ENCODE measurements at places on chromosomes 3 and 15.
A peak's percentile ranks its signal among the peaks of the same experiment; 100 is the strongest.

- DNase-seq = no peak
Observed at GRCh38 chr15:20356911-20357480, 184.6 kb downstream of the GOLGA6L6 start.

DNA sequence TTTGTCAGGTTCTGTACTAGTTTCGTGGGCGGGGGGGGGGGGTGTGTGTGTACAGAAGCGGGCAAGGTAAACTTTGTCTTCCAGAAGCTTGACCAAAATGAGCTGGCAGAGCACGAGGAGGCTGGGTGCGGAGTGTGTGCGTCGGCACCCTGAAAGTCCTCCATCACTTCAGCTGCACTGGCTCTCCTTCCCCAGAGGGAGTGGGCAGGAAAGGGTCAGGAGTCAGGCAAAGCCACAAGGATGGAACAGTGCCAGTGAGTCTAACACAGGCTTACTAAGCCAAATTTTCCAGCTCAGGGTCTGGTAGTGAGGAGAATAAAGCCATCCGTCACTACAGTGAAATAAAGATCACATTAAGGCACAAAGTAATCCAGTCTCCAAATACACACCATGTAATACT is 11.9 kb upstream of the SH3GL3 start:
- peak; percentile 30 for DNase-seq

DNA sequence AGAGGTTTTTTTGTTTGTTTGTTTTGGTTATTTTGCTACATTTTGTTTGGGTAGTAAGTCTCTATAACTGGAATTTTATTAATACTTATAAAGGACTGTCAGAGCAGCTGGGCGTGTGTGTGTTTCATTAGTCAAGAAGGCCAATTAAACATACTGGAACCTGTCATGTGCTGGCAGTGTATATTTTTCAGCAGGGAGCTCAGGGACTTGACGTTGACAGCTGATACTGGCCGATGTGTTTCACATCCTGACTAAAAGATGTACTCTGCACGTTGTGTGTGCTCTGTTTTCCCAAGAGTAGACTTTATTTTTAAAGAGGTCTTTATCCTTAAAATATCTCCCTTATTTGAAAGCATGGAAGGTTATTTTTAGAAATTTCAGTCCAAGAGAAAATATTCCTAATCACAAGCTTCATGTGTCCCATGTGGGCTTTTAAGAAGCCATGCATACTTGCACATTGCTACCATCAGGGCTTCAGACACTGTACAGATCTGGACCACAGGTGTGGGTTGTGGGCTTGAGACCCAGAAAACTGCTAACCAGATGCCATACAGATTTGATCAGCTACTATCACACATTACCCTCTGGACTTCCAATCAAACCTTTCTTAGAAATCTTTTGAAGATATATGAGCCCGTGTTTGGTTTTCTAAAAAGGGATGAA is 135.9 kb downstream of the FEZF2 start:
- DNase-seq = no peak

- DNase-seq = peak; percentile 96
Observed at GRCh38 chr3:194869482-194870169, 183.9 kb downstream of the FAM43A start.

GRCh38 chr15:65082303-65082953 is 5.9 kb downstream of the KBTBD13 start:
- DNase-seq = peak; percentile 25

DNA sequence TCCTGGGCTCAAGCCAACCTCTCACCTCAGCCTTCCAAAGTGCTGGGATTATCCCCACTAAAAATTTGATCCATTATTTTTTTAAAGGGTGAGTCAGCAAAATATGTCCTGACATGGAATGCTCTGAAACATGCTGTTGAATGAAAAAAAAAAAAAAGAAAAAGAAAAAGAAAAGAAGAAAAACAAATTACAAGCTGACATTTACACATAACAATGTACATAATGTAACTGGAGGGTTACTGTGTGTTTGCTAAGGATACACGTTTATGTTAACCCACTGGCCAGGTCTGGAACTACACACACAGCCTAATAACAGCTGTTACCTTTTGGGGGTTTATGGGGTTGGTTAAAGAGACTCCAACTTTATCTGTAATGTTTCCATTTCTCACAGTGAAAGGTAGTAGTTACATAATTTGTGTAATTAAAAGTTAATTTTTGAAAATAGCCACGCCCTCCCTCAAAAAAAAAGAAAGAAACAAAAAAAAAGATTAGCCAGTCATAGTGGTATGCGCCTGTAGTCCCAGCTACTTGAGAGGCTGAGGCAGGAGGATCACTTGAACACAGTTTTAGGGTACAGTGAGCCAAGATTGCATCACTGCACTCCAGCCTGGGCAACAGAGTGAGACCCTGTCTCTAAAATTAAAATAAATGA is 3.1 kb upstream of the MESP2 start:
- peak; percentile 40 for DNase-seq

DNA sequence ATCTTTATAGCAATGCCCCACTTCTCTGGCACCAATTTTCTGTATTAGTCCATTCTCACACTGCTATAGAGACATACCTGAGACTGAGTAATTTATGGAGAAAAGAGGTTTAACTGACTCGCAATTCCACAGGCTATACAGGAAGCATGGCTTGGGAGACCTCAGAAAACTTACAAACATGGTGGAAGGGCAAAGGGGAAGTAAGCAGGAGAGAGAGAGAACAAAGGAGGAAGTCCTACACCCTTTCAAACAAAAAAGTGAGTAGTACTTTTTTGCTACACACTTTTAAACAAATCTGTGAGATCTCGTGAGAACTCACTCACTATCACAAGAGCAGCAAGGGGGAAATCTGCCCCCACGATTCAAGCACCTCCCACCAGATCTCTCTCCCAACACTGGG is 67.8 kb upstream of the ZBED2 start:
- DNase-seq = no peak

GRCh38 chr15:31252171-31252785 is 74.4 kb upstream of the KLF13 start:
- DNase-seq = no peak

DNA sequence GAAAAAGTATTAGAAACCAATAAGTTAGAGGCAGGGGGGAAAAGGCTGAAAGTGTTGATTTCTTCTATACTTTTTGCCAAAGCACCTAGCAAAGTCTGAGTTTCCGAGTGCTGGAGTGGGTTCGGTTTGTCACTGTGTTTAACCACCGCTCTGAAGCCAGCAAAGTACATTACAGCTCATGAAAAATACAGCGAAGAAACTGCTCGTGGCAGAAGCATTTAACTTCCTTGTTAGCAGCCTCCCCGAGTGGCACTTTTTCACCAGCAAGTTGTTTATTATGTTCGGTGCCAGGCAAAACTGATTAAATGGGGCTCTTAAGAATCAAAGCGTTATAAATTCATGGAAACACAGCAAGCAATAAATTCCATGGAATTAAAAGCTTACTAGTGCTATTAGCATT is 313.6 kb downstream of the FOXP1 start:
- no peak for DNase-seq

GRCh38 chr15:94443186-94443585 is 211.8 kb downstream of the MCTP2 start:
- no peak for DNase-seq

DNA sequence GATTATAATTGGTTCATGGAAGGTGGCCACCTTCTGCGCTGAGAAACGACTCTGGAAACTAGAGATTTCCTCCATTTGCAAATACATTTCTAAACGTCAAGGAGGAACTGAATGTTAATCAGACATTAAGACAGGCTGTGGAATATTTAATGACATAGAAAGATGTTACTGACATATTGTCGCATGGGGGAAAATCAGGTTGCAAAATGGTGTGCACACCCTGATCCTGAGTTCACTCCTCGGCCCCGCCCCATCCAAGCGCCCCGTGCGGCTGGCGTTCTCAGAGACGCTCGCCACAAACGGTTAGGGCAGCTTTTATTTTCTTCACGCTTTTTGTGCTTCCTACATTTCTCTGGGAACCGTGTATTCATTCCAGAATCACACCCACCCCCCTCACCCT is 10.7 kb downstream of the H1-8 start:
- no peak for DNase-seq

GRCh38 chr3:140717921-140718320 is 40.1 kb downstream of the TRIM42 start:
- no peak for DNase-seq

- DNase-seq = no peak
Observed at GRCh38 chr3:28089527-28089897, 151.9 kb upstream of the CMC1 start.

- no peak for DNase-seq
Observed at GRCh38 chr3:69435274-69436265, 49.7 kb upstream of the FRMD4B start.

DNA sequence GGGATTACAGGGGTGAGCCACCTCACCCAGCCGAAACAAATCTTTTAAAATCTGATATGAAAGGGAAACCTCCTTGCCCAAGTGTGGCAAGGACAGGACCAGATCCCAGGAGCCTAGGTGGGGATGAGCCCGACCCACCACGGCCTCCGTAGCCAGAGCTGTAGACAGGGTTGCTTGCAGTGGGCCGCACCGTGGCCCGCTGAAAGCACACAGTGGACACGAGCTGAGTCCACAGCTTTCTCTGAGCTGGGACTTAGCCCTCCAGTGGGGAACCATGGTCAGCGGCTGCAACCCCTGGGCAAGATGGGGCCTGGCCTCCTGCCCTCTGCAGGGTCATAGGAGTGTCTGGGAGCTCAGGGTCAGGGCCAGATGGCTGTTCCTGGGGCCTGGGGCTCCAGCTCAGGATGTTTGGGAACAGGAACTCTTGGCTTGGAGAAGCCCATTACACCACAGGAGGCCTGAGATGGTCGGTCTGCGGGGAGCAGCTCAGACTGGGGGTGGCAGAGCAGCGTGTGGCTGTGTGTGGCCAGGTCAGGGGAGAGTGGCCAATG is 24.7 kb downstream of the GP9 start:
- DNase-seq = no peak

- DNase-seq = no peak
Observed at GRCh38 chr15:44308415-44308814, 19.9 kb downstream of the GOLM2 start.

GRCh38 chr3:127412578-127413317 is 124.9 kb upstream of the PRR20G start:
- DNase-seq = no peak

GRCh38 chr3:71850654-71851053 is 65.7 kb upstream of the PROK2 start:
- DNase-seq = no peak

- no peak for DNase-seq
Observed at GRCh38 chr15:96207377-96208006, 123.0 kb upstream of the NR2F2 start.

DNA sequence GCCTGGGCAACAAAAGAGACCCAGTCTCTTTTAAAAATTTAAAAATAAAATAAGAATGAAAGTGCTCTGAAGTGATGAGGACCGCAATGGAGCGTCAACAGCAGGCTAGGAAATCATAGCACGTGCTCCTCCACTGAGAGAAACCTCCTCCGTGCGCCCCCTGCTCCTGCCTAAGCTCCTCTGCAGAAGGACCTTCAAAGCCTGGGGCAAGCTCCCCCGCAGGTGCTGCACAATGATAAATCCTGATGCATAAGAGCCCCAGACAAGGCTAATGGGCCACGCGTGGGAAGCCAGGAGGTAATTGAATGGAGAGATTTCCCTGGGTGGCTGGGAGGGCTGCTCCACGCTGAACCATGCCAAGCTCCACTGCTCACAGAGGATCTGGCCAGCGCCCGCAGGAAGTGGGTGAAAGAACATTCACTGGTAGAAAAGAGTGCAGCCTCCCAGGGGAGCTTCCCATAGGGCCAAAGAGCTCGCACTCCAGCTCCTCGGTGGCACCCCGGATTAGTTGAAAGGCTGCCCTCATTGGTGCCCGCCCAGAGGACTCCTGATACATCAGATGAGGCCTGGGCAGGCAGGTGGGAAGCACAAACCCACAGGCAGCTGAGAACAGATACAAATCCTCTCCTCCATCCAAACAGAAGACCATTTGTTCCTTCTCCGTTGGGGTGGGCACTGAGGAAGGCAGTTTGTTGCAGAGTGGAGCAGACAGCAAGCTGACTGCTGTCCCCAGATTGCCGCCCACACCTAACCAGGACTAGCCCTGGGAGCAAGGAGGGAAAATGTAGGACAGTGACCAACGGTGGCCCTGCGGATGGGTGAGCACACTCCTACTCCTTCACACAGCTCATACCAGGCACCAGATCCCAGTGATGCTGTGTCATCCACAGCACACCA is 52.5 kb downstream of the CPN2 start:
- no peak for DNase-seq

GRCh38 chr3:149383703-149384102 is 6.3 kb upstream of the TM4SF1 start:
- no peak for DNase-seq

- no peak for DNase-seq
Observed at GRCh38 chr15:40430271-40430805, 10.4 kb upstream of the BAHD1 start.

DNA sequence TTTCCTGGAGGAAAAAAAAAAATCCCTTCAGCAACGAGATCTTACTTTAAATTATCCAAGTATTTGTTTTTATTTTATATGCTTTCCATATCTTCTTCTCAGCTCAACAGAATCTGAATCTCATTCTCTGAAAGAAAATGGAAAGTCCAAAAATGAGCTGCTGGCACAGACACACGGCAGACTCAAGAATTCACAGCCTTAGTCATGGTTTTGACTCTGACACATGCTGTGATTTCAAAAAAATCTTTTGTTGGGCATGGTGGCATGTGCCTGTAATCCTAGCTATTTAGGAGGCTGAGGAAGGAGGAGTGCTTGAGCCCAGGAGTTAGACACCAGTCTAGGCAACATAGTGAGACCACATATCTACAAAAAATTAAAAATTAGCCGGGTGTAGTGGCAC is 565.0 kb downstream of the MAGI1 start:
- DNase-seq = peak; percentile 62

DNA sequence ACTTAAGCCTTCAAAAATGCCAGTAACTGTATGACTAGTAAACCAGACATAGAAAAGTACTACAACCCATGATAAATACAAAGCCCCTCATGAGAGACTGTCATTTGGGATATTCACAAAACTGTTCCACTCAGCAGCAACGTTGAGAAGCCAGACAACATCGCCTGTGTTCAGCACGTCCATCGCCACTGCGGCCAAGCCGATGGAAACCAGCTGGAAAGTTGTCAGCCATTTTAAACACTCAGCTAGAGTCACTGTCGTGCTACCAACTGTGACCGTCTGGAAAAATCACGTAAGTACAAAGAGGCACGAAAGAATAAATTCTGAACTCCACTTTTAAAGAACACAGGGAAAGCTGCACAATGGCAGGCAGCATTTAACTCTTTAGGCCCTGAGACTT is 340.7 kb upstream of the WNT5A start:
- DNase-seq = no peak

- no peak for DNase-seq
Observed at GRCh38 chr15:73915082-73915481, 11.2 kb upstream of the LOXL1 start.
